Astrocyte (in vitro differentiated cells and primary cell): ENCODE measurements at places on chromosomes 7 and 10. TPM values are rescaled to one million over a fixed set of nuclear protein-coding genes. Genes with fewer than 3 reads are reported as not detected.

GRCh38 chr7:4916113-4916512, 32.6 kb upstream of the RADIL start:
- no peak for DNase-seq

- DNase-seq = no peak
Observed at GRCh38 chr10:35092851-35093250, 2.7 kb upstream of the CUL2 start.

GRCh38 chr7:28954471-28954870, 3.7 kb downstream of the TRIL start:
- DNase-seq = no peak

- peak; percentile 54 for DNase-seq
Observed at GRCh38 chr7:35697414-35698175, 2.7 kb upstream of the HERPUD2 start.

SORBS1 gene
- total RNA-seq = 5.1 and 6.0 TPM in 2 replicates

ADIRF gene
- total RNA-seq = not detected in 2 replicates
